Adrenal gland (tissue), 19 donors: ENCODE measurements at places on chromosomes 5 and 9. TPM values are rescaled to one million over a fixed set of nuclear protein-coding genes. Genes with fewer than 3 reads are reported as not detected.

DNA sequence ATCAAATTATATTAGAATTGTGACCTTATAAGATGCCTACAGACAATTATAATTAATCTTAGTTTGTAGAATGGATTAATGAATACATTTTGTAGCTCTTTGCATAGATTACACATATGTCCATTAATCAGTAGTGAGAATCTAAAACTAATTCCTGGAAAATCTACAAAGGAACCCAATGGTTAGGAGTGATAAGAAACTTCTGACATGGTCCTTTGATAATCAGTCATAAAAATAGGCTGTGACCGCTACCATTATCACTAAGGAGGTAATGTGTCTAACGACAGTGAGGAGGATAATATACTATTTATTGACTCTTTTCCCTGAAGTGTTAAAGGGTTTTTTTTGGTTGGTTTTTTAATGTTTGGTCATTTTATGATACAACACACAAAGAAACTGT is 46.6 kb downstream of the BNC2 start:
- no peak overlapping the region for H3K27ac ChIP-seq
- H3K4me3 ChIP-seq = no peak overlapping the region
- no peaks in the 10 kb centered on the region for H3K27me3 ChIP-seq

- H3K4me1 ChIP-seq = peaks cover 5% of the 10 kb centered on the region
- H3K27ac ChIP-seq = no peak overlapping the region
- DNase-seq = no peak
- H3K4me3 ChIP-seq = no peak overlapping the region
Observed at GRCh38 chr5:96340357-96340756, 92.7 kb downstream of the PCSK1 start.

DNA sequence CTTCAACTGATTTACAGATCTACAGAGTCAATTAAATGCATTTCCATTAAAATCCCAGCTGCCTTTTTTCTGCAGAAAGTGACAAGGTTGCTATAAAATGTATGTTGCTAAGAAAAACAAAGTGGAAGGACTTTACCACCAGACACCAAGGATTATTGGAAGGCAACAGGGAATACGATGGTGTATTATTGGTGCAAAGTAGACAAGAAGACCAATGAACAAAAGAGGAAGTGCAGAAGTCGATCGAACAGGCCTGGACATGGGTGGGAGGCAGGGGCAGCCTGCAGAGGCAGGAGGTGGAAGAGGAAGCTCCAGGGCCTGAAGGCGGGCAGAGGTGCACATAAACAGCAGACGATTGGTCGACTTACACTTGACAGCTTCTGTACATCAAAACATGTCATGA is 10.6 kb upstream of the SLC6A19 start:
- no peak overlapping the region for H3K4me3 ChIP-seq
- no peak for DNase-seq
- no peak overlapping the region for H3K27ac ChIP-seq

GRCh38 chr5:91424638-91425436 is 41.7 kb upstream of the ARRDC3 start:
- no peak for DNase-seq
- no peaks in the 10 kb centered on the region for H3K27me3 ChIP-seq

GRCh38 chr5:136042665-136043121 is 13.9 kb downstream of the TGFBI start:
- H3K27ac ChIP-seq = no peak overlapping the region
- H3K4me1 ChIP-seq = peaks cover 9% of the 10 kb centered on the region
- H3K27me3 ChIP-seq = no peaks in the 10 kb centered on the region
- no peak for DNase-seq
- H3K36me3 ChIP-seq = no peaks in the 10 kb centered on the region
- H3K4me3 ChIP-seq = no peak overlapping the region

DNA sequence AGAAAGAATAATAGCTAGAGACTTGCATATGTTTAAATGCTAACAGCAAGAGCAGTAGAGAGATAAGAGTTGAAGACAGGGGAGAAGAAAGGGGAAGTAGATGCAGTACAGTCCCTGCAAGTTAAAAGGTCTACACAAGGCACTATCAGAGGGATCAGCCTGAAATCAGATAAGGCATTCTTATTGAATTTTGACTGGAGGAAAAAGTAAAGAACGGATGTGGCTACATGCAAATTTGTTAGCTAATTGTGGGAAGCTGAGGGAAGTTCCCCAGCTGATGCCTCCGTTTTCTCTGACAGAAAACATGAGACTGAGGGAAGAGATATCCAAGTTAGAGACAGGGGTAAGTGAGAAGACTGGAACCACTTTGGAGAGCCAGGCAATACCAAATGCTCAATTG is 12.9 kb upstream of the RHOBTB3 start:
- peaks cover 22% of the 10 kb centered on the region for H3K4me1 ChIP-seq
- H3K27me3 ChIP-seq = no peaks in the 10 kb centered on the region
- H3K36me3 ChIP-seq = no peaks in the 10 kb centered on the region
- no peak for DNase-seq
- H3K27ac ChIP-seq = no peak overlapping the region

DNA sequence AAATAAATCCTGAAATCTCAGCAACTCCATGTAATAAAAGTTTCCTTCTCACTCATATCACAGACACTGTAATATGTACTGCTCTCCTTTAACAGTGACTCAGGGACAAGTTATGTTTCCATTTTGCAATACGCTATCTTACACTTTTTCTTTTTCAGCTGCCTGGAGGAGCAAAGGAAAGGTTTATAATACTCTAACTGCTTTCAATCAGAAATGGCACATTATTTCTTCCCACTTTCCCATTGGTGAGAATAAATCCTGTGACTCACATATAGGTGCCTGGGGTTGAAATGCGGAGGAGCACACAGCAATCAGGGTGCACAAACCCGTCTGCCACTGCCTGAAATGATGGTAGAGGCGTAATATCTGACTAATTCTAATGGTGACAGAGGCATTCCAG is 186.6 kb downstream of the HINT1 start:
- DNase-seq = no peak
- H3K27me3 ChIP-seq = no peaks in the 10 kb centered on the region
- H3K4me1 ChIP-seq = no peaks in the 10 kb centered on the region
- H3K36me3 ChIP-seq = no peaks in the 10 kb centered on the region

DNA sequence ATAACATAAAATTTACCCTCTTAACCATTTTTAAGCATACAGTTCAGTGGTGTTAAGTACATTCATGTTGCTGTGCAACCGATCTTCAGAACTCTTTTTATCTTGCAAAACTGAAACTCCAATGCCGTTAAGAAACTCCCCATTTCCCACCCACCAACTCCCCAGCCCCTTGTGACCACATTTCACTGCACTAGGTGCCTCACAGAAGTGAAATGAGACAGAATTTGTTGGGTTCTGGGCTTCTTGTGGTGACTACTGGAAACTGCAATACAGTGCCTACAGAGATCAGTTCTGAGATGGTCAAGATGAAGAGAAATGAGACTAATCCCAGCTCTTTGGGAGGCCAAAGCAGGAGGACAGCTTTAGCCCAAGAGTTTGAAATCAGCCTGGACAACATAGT is 202.1 kb upstream of the SLC30A5 start:
- H3K27ac ChIP-seq = no peak overlapping the region
- no peaks in the 10 kb centered on the region for H3K4me1 ChIP-seq
- no peak overlapping the region for H3K4me3 ChIP-seq
- H3K27me3 ChIP-seq = no peaks in the 10 kb centered on the region

DNA sequence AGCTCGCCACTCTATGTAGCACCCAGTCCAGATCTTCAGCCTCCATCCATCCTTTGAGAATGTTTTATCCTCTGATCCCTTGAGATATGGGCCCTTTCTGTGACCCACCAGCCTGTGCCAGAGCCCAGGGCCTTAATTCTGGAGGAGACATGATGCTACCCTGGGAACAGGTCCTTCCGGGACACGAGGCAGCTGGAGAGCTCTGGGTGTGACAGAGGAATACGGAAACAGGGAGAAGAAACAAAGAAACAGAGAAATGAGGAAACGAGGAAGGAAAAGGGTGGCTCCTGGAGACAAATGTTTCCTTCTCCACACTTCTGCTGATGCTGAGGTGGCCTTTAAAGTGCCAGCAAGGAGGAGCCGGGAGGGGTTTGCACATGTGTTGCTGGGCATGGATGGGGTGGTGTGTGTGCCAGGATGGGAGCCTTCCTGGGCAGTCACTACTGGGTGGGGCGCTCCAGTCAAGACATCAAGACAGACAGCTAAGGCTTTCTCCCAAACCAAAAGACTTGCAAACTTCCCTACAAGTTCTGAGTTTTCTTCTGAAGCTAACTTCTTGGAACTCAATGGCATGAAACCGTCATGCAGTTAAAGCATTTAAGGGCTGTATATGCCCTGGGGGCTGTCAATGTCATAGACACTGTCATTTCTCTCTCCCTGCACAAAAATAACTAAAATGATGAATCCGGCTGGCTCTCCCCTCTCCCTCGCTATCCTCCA is 22.8 kb upstream of the MARCHF6 start:
- no peak overlapping the region for H3K4me3 ChIP-seq
- H3K27me3 ChIP-seq = no peaks in the 10 kb centered on the region
- H3K36me3 ChIP-seq = no peaks in the 10 kb centered on the region
- peak overlapping the region; percentile 2 for H3K27ac ChIP-seq
- H3K4me1 ChIP-seq = peaks cover 9% of the 10 kb centered on the region

DNA sequence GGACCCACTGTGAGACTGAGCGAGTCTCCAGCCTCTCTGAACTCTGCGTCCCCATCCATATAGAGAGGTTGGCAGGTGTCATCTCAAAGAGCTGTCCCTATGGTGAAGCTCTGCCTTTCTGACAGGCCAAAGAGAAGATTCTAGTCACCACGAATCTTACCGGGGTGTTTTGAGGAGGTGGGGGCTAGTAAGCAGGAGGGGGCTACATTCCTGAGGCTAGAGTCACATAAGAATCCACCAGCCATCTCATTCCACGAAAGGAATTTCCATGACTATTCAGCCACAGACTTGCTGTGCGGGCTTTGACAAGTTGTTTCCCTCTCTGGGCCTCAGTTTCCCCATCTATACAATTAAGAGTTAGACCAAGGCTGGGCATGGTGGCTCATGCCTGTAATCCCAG is 16.3 kb downstream of the PDGFRB start:
- no peaks in the 10 kb centered on the region for H3K27me3 ChIP-seq
- H3K4me1 ChIP-seq = peaks cover 30% of the 10 kb centered on the region
- H3K27ac ChIP-seq = peak overlapping the region; percentile 92
- H3K36me3 ChIP-seq = peaks cover 3% of the 10 kb centered on the region
- H3K4me3 ChIP-seq = no peak overlapping the region
- DNase-seq = no peak

GRCh38 chr5:91486638-91487037 is 103.5 kb upstream of the ARRDC3 start:
- no peak overlapping the region for H3K27ac ChIP-seq
- no peak overlapping the region for H3K4me3 ChIP-seq
- no peaks in the 10 kb centered on the region for H3K36me3 ChIP-seq
- H3K27me3 ChIP-seq = no peaks in the 10 kb centered on the region

DNA sequence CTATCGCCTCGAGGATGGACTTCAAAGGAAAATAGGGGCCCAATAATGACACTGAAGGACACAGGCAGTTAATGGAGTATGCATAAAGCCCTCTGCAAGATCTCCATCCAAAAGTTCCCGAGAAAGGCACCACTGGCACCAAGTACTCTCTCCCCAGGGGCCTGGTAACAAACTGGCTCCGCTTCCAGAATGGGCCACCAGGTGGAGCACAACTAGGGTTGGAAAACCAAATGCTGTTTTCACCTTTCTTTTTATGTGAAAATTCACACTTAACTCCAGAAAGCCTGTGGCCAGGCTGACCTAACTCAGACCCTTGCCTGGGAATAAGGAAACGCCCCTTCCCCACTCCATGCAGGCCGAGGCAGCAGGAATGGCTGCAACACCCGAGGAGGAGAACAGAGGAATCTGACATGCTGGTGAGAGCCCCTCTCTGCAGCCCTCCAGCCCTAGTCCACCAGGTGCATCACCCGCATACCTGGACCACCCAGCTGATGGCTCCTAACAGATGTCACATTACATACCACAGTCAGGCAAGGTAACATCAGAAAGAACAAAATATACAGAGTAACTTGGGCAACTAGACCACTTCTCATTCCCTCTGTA is 42.8 kb downstream of the CAMSAP1 start:
- no peaks in the 10 kb centered on the region for H3K36me3 ChIP-seq
- no peak overlapping the region for H3K27ac ChIP-seq

DNA sequence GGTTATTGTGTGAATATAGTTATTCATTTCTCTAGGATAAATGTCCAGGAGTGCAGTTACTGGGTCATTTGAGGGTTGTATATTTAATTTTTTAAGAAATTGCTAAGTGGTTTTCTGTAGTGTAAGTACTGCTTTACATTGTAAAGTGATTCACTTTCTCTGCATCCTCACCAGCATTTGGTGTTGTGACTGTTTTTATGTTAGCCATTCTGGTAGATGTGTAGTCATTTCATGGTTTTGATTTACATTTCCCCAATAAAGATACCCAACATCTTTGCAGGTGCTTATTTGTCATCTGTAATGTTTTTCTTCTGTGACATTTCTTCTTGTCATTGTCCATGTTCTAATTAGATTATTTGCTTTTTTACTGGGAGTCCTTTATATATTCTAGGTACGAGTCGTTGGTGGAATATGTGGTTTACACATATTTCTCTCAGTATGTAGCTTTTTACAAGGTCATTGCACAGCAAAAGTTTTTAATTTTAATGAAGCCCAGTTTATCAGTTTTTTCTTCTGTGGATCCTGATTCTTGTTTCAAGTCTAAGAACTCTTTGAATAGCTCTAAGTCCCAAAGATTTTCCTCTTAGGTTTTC is 34.0 kb downstream of the SCGB3A1 start:
- no peaks in the 10 kb centered on the region for H3K27me3 ChIP-seq
- DNase-seq = no peak
- no peak overlapping the region for H3K27ac ChIP-seq
- no peak overlapping the region for H3K4me3 ChIP-seq
- no peaks in the 10 kb centered on the region for H3K36me3 ChIP-seq

DNA sequence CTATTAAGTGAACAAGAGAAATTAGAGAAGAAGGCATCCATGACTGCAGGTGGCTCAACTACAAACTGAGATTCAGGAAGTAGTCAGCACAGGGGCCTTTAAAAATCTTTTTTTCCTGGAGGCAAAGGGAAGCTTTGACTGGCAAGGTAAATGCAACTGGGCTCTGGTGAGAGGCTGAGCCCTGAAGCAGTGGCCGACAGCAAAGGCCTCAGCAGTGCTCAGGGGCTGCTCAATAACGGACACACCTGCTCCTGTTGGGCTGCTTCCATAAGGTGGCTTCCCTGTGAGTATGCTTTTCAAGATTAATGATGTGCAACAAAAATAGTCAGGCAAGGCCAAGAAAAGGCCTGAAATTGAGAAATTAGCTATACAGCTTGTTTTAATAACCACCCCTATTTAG is 134.2 kb upstream of the RGMB start:
- no peaks in the 10 kb centered on the region for H3K36me3 ChIP-seq
- H3K4me1 ChIP-seq = no peaks in the 10 kb centered on the region
- no peak overlapping the region for H3K4me3 ChIP-seq

KCNV2 gene
- total RNA-seq = not detected

RLN1 gene
- total RNA-seq = not detected

SMIM33 gene
- total RNA-seq = not detected

CCDC180 gene
- total RNA-seq = 1.2 TPM

TAF1L gene
- total RNA-seq = not detected

CA9 gene
- 1.1 TPM for total RNA-seq

PLPPR1 gene
- total RNA-seq = not detected

SLIT3 gene
- 26.2 TPM for total RNA-seq
